ENCODE measurements at places on chromosomes 2 and 18.

- no peak for DNase-seq
These were observed 322.3 kb upstream of the EPAS1 start for GRCh38 chr2:45974762-45975408.

GRCh38 chr2:141439524-141439923, 691.3 kb downstream of the LRP1B start:
- no peak for DNase-seq

GRCh38 chr2:135948642-135949355, 36.6 kb downstream of the DARS1 start:
- no peak for DNase-seq

DNA sequence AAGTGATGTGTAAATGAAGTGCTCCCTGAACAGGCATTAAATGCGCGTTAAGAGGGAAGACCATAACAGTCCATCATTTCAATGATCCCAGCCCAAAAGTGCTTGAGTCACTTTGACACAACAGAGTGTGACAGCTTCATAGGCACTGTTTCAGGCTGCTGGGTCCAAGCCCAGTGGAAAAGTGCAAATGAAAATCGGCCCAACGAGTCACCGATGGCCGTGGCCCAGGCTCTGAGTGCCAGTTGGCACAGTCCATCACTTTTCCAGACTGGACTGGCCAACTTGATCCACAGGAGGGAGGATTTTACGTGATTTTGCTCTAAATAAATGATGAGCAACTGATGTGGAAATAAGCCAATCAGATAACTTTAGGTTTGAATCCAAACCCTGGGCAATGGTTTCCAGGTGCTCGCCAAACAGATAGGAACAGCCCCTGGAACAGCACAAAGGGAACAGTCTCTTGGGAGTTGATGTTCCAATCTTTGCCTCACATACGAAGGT, 114.0 kb downstream of the SP3 start:
- no peak for DNase-seq

DNA sequence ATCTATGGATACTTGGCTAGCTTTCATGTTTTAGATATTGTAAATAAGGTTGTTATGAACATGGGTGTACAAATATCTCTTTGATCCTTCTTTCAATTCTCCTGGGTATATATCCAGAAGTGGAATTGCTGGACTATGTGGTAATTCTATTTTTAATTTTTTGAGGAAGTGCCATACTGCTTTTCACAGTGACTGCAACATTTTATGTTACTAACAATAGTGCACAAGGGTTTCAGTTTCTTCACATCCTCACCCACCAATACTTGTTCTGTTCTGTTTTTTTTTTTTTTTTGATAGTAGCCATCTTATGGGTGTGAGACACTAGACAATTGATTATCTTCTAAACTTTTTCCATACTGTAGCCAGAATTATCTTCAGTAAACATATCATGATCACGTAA, 17.3 kb upstream of the NEUROD1 start:
- no peak for DNase-seq

GRCh38 chr2:40827392-40827791, 375.5 kb upstream of the SLC8A1 start:
- no peak for DNase-seq
